NCI-H2171 treated with DMSO at 0.1 percent for 48 hours (cell line): ENCODE measurements at places on chromosomes 11 and 22.

DNA sequence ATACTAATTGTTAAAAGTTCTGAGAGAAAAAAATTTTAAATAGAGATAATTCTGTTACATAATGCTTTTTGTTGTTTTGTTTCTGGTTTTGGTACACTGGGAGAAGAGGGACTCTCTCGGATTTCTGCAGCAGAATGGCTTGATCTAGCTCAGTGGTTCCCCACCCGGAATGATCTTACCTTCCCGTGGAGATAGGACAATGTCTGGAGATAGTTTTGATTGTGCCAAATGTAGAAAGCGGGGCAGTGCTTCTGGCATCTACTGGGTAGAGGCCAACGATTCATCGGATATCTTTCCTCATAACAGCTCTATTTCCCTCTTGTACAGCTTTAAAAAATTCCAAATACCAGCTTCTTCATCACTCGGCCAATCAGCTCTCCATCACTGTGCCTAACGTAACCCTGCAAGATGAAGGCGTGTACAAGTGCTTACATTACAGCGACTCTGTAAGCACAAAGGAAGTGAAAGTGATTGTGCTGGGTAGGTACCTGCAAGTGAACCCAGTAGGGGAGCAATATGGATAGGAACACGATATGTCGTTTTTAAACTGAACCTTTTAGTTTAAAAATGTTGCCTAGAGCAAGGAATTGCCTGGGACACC lies 13.2 kb downstream of the CRTAM start:
- DNase-seq = no peak

DNA sequence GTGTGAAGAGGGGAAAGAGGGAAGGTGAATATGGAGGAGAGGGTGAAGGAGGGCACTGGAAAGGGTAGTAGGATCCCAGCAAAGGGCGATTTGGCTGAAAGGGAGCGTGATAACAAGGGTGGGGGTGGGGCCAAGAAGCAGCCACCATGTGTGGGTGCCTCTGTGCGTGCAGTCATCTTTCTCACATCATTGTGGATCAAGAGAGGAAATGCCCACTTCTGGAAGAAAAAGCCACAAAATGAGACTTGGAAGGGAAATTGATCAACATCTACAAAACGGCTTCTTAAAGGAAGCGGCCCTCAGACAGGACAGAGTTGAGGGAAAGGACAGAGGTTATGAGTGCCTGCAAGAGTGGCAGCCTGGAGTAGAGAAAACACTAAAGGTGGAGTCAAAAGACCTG lies 1.2 kb upstream of the CXCR5 start:
- no peak for DNase-seq

DNA sequence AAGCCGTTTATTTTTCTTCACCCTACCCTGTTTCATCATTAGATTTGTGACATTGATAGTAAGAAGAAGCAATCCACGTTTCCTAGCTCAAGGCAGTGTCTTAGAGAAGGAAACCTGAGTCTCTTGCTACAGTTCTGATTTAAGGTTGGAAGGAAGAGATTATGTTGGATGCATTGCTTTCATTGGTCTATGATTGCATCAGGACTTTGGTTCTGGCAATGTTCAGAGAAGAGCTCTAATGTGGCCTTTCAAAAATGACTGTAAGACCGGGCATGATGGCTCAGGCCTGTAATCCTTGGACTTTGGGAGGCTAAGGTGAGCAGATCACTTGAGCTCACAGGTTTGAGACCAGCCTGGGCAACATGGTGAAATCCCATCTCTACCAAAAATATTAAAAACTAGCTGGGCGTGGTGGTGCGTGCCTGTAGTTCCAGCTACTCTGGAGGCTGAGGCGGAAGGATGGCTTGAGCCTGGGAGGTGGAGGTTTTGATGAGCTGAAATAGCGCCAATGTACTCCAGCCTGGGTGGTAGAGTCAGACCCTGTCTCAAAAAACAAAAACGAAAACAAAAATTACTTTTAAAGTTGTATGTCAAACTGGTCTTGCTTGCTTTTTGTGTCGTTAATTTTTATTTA lies 4.1 kb downstream of the NUCB2 start:
- DNase-seq = no peak

DNA sequence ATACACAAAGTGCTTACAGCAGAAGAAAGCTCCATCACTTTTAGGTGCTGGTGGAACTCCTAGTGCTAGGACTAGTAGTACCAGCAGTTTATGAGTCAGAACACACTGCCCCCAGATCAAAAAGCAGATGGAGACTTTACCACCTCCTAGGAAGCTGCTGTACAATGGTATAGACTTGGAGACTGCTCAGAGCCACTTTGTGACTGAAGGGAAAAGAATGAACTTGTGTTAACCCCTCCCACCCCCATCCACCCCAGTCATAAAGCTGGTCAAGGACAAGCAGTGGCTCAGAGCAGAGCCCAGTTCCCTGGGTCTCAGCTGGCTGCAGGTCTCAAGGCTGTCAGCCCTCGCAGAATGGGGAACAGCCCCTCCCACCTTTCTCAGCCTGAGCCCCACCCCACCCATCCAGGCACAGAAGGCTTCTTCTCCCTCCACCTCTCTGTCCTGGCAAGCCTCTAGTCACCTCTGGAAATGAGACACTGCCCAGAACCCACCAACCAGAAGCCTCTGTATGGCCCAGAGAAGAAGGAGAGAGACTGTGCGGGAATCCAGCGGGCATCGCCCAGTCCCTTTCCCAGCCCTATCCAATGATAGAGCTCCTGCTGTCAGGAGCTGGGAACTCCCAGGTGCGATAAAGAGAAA lies 23.8 kb downstream of the PACSIN2 start:
- DNase-seq = no peak

DNA sequence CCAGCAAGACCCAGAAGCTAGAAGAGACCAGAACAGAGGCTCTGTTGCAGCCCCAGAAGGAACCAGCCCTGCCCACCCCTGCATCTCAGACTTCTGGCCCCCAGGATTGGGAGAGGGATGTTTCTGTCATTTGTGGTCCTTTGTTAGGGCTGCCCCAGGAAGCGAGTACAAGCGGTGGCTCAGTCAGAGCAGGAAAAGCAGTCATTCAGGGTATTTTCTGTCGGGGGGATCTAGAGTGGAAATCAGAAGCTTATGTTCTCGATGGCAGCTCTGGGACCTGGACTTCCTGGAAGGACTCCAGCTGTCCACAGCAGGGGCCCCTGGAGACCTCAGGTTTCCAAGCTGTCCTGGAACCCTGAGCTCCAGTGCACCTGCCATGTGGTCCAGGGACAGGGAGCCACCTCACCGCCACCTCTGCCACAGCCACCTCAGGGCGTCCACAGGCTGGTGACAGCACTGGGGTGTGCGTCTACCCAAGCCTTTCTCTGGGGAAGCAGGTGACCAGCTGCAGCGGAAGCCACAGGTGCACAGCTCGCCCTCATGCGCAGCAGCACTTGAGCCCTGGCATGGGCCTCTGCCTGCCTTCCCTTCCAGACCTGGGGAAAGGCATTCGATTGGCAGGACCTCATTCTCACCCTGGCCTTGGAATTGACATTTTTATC lies 2.6 kb downstream of the KRTAP5-5 start:
- no peak for DNase-seq

DNA sequence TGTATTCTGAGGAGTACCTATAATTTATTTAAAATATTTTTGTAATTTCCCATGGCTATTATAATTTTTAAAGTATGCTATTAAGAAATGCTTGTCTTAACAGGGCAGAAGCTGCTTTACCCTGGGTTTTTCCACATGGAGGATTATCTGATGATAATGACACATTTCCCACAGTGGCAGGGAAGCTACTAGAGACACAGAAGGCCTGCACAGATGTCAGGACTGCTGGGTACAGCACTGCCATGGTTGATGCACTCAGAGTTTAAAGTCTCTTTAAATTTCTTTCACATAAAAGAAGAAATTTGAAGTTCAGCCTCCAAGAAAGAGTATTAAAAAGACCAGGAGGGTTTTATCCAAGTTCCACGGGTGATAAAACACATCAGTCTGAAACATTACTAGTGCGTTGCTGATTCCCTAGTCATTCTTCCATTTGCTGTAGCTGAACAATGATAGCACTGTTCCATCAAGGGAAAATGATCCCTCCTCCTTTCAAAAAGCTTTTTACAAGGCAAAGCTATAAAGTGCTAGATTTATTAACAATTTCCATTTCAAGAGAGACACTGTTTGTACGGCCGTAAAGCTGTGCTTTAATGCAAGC lies 363.0 kb downstream of the CNTN5 start:
- peak; percentile 76 for DNase-seq

- DNase-seq = no peak
These were observed 2.7 kb downstream of the ZNF74 start for GRCh38 chr22:20396639-20397038.

- no peak for DNase-seq
These were observed 3.3 kb downstream of the RAB38 start for GRCh38 chr11:88171982-88172381.

GRCh38 chr11:128904656-128905344 lies 13.6 kb downstream of the KCNJ5 start:
- DNase-seq = peak; percentile 63

DNA sequence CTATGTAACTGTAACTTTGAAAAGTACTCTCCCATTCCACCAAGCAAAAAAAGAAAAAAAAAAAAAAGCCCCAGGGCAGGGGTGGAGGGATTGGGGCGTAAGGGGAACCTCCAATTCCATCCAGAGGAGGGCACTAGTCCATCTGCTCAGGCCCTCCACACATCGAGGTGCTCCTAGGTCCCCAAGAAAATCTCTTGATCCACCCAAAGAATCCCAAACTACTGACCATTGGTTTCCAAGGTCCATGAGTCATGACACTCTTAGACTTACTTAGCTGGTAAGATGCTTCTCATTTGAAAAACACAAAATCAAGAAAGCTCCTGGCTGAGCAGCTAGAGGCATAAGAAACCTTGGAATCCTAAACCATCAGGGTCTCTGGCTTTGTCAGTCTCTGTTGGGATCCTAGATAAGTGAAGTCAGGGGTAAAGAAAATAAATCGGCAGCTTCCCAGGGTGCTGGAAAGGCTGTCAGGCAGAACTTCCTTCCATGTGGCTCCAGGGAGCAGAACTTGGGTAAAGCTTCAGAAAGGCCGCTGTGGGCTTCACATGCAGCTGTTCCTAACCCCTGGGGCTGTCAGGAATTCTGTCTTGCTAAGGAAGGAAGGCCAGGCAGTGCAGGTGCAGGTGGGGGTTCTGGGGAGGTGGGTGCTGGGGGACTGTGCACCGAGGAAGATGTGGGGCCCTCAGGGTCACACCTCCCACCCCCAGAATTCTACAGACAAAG lies 49.4 kb upstream of the ADA2 start:
- peak; percentile 44 for DNase-seq

GRCh38 chr22:31106731-31107177 lies 614 bp downstream of the SELENOM start:
- DNase-seq = peak; percentile 20

- DNase-seq = no peak
These were observed 147.6 kb downstream of the SPATA19 start for GRCh38 chr11:133697603-133698180.

DNA sequence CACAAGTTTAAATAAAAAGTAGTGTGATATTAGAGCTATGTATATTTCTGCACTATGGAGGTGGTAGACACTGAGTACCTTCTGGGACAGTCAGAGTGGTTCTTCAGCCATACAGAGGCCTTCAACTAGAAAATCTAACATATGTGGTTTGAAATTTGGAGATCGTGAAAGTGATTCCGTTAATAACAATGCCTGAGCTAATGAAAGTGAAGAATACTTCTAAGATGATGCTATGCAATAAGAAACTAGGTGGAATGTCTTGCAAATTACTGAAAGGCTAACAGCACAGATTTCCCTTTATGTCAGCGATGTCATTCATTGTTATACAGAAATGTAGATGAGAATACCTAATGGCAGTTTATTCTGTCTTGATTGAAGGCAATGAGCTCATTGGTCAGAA lies 1984.7 kb upstream of the RAG2 start:
- DNase-seq = no peak

DNA sequence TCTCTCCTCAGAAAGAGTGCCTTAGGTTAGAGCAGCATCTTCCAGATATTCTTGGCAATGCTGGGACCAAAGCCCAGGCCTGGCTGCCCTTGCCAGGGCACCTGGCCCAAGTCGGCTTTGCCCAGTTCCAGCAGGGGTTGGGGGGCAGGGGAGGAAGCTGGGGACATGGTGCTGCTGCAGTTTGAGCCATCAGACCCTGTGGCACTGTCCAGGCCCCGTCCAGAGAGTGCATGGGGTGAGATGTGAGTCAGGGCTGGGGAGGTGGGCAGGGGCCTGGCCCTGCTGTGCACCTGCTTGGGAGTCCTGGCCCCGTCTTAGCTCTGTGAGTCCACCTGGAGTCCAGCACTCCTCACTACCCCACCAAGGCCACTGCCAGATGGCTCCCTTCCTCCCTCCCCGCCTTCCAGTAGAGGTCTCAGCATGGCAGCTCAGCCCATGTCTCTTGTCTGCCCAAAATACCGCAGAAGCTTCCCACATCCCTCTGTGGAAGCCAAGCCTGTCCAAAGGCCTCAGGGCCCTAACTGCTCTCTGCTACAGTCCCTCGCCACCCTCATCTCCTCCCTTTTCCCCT lies 16.6 kb downstream of the DERL3 start:
- DNase-seq = no peak

DNA sequence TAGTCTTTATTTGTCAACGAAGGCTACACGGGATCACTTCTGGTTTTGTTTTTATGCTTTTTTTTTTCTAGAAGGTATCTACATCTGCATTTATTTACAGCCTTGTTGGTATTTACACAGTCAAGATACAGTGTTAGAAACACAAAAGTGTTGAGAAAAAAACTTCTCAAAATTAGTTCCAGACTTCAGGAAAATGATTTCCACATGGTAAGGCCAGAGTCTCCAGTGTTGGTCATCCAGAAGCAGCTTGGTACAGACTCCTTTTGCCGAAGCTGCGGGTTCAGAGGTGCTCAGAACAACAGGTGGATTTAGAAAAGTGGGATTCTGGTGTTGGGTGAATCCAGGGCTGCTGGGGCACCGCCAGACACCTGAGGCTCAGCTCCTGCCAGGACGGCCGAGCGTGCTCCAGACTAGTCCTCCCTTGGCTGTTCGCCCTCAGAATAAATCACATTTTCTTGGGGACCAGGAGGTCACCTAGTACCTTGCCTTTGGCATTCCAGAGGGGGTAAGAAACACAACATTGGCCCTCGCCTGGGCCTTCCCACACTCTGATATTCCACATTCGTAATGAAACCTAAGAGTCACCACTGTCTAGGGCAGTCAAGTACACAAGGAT lies 78.7 kb upstream of the NARS2 start:
- no peak for DNase-seq

DNA sequence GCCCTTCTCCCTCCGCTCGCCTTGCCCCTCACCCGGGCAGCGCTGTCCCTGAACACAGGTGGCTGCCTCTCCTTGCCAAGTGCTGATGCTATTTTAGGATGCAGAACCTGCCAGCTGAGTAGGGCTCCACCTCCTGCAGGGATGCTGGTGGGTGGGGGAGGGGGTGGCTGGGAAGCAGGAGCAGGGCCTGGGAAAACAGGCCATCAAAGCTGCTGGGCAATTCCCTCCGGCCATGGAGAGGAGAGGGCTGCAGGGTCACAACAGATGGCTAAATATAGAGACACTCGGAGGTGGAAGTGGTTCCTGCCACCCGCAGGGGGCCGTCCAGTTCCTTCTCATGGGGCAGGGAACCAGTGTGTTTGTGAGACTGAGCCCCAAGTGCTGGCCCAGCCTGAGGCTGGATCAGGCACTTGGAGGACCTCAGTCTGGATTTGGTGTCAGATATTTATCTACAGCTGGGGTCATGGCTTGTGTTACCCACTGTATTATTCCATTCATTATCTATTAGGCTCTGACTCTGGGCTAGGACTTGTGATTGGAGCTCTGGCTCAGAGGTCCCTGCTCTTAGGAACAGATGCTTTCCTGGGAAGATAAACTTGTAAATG lies 59.6 kb downstream of the LRRC32 start:
- peak; percentile 48 for DNase-seq

- peak; percentile 25 for DNase-seq
These were observed 5.4 kb upstream of the TXN2 start for GRCh38 chr22:36486619-36487384.
